D341Med (cell line): ENCODE measurements at places on chromosomes 4 and X.

GRCh38 chr4:40822420-40823166 lies 72.8 kb downstream of the NSUN7 start:
- no peak for DNase-seq

GRCh38 chr4:20529691-20530090 lies 170.6 kb upstream of the PACRGL start:
- no peak for DNase-seq

DNA sequence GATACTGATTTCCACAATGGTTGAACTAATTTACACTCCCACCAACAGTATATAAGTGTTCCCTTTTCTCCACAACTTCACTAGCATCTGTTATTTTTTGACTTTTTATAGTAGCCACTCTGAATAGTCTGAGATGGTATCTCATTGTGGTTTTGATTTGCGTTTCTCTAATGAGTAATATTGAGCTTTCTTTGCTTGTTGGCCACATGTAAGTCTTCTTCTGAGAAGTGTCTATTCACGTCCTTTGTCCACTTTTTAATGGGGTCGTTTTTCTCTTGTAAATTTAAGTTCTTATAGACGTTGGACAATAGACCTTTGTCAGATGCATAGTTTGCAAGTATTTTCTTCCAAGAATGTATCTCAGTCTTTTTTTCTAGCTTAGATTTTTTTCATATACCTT lies 10.0 kb downstream of the FBXW7 start:
- DNase-seq, result no peak

- no peak for DNase-seq
Observed at GRCh38 chr4:101981756-101982155, 191.2 kb downstream of the BANK1 start.

- DNase-seq, result no peak
Observed at GRCh38 chr4:15470128-15470475, 420 bp downstream of the CC2D2A start.

DNA sequence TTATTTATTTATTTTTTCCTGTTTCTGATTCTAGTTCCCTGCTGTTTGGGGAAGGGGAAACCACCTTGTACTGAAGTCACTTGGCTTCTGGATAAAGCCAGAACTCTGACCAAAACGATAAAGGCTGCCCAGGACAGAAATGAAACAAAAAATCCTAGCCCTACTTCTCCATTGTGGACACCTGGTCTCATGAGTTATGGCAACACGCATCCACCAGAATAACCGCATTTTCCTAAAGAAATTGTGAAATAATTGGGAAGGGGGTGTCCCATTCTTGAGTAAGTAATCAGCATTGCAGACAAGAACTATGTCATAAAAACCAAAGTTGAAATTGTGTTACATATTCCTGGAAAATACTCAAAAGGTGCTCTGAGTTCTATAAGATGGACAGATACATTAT lies 42.1 kb downstream of the SLC9A7 start:
- DNase-seq, result no peak

DNA sequence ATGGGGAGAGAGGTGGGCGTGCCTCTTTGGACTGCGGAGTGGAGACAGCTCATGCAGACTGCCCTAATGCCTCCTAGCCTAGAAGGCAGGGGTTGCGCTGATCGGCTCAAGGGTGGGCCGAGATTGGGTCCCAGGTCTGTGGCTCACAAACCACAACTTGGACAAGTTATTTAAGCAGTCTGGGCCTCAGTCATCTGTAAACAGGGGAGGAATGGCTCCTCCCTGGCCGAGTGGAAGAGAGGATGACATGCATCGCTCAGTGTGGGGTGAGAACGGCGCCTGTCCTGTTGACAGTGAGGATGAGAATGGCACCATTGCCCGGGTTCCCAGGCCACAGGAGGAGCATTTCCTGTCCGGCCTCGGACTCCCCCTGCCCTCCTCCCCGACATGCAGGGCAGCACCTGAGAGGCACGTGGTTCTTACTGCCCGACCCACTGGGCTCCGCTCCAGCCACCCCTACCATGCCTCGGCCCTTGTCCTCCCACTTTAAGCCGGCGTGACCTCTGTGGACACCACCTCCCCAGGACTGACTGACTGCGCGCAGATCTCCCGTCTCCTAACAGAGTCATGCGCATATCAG lies 40.3 kb upstream of the GRPEL1 start:
- no peak for DNase-seq

- DNase-seq, result no peak
Observed at GRCh38 chr4:83767067-83767466, 231.2 kb downstream of the GPAT3 start.

- no peak for DNase-seq
Observed at GRCh38 chr4:70714079-70714887, 7.5 kb upstream of the RUFY3 start.

DNA sequence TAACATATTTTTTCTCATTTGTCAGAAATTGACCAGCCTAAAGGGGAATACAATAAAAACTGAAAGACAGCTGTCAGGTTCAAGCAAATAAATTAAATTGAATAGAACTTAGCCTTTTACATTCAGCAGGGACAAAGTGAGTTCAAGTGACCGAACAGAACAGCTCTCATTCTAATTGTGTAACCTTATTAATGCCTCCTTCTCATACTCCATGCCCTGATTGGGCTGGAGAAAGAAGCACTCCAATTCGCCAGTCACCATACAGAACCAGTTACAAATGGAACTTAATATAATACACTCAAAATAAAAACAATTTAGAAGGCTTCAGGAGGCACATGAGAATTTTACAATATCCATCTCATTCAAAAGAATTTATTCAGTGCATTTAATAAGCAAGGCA lies 8.0 kb downstream of the PPP3CA start:
- no peak for DNase-seq

DNA sequence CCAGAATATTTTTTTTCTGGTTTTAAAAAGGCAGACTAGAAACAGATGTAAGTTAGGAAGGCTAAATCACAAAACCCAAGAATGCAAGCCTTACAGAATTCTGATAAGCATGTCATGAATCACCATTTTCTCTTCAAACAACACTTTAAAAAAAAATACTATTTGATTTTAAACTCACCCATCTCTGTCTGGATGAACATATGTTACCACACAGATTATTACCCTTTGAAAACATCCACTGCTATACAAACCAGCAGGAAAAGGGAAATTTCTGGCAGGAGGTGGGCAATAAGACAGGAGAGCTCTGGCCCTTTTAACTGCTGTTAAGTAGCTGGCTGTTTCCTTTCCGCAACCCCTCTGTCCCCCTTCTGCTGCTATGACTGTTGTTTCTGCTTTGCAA lies 317.7 kb upstream of the NOCT start:
- DNase-seq, result no peak

DNA sequence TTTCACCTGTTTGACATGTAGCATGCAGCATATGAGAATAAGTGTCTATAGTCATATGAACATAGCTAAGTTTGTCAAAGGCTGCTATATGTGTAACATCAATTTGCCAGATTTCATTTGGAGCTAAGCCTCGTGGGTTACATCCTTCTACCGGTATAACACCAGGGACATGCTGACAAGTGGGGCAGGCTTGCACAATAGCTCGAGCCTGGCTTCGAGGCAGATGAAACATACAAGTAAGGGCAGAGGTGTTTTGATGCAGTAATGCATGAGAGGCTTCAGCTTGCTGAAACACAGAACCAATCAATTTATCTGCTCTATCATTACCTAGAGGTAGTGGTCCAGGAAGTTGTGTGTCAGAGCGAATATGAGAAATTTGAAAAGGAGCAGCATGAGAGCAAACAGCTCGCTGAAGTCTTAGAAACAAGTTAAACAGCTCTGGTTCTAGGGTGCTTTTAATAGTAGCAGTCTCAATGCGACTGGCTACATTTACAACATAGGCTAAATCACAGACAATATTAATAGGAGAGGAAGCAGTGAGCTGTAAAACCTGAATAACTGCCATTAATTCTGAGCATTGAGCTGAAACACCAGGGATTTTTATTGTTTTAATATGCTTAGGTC lies 14.9 kb upstream of the UGDH start:
- DNase-seq, result no peak

- no peak for DNase-seq
Observed at GRCh38 chr4:89724716-89725115, 112.2 kb downstream of the SNCA start.

GRCh38 chr4:121336706-121337105 lies 44.1 kb downstream of the QRFPR start:
- DNase-seq, result no peak

GRCh38 chrX:153499876-153500275 lies 5.1 kb downstream of the BGN start:
- no peak for DNase-seq

DNA sequence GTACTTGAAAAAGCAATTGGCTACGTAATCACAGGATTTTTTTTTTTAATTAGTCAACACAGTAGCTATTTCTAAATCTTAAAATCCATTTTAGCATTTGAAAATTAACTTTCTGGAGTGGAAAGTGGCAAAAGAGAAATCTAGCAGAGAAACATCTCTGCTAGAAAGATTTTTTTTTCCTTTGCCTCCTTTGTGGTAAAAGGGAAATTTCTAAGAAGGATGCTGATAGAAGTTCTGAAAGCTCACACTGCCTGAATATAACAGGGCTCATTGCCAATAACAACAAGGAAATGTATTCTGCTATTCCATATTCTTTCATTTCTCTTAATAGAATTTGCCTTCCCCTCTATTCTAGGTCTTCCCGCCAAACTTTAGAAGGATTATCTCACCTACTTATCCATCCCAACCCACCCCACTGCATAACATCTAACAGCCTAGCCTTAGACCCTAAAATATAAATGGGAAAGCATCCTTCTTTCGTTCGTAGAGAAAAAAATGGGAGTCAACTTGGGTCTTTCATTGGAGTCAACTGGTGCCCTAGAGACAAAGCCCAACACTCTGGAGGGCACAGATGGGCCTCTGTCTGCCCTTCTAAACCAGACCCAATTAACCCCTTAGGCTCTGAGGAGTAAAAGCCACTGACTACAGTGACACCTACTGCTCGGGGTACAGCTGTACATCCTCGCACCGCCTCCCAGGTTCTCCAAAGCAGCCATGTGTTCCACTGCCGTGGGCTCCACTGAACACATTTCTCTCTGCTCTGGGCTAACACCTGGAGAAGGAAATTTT lies 103.9 kb downstream of the MAML3 start:
- DNase-seq, result peak; percentile 83

DNA sequence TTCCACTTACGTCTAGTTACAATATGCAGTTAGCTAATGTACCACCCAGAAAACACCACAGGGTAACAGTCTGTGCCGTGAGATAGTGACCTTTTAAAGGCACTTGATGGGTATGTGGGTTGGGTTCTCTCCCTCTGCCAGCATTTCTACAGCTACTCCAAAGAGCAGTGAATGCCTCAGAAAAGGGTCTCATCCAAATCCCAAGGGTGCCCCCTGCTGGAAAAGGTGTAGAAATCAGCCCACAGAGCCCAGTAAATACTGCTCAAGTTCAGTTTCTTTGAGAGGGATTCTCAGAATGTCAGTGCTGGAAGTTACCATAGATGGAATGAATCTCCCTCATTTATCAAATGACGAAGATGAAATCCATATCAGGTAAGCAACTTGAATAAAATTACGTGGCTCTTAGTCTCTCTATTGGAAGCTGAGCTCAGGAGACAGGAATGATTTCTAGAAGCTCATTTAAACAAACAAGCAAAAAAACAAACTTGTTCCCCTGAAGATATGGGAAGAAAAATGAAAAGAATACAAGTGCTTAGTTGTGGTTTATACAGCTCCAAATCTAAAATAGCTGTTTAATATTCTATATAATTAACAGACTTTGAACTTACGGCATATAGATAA lies 9.5 kb downstream of the RNF175 start:
- DNase-seq, result peak; percentile 74

DNA sequence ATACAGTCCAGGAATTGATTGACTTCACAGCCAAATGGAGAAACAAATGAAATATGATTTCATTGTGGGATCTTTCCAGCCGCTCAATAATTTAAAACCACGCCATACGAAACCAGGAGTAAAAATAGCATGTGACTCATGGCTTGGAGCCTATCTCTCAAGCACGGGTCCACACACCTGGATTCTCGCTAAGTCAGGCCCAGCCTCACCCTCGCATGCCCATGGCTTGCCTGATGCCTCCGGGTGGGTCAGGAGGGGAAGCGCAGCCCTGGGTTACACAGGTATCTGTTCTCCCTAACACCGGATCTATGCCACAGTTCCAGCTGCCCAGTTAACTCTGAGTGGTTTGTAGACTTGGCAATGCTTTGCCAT lies 5.6 kb upstream of the ABLIM2 start:
- no peak for DNase-seq

DNA sequence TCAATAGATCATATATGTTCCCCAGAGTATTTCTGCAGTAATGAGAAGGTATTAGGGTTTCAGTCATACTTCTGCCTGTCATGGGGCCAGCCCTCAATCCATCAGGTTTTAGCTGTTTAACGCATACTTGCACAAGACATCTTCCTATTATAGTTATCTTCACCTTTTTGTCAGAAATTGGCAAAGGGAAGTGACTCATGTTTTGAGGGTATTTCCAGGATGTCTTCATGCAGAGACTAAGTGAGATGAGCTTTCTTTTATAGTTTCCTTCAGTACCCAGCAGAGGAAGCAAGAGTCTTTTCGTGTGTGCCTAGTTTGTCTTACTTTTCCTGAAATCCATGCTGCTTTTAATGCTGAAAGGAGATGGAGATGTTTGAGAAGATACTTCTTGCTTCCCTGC lies 9.5 kb downstream of the CSTF2 start:
- no peak for DNase-seq

GRCh38 chrX:104564921-104565703 lies 887 bp upstream of the IL1RAPL2 start:
- DNase-seq, result no peak

- DNase-seq, result no peak
Observed at GRCh38 chr4:7139167-7139982, 53.0 kb upstream of the SORCS2 start.

DNA sequence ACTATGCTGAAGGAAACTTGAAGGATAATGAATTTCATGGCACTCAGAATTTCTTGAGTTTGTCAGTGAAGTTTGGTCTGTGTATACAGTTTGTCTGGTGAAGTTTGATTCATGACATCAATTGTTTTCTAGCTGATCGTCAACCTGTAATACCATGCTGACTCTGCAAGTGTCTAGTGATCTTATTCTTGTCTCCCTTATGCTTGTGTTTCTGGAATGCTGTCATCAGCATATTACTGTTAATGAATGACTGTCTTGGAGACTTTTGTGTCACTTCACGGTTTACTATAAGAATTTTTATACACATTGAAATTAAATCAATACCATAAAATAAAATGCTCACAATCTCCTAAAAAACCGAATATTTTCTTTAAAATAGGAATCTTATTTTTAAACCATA lies 779.0 kb downstream of the CCSER1 start:
- no peak for DNase-seq

GRCh38 chr4:24472161-24472510 lies 112.2 kb downstream of the DHX15 start:
- DNase-seq, result no peak

DNA sequence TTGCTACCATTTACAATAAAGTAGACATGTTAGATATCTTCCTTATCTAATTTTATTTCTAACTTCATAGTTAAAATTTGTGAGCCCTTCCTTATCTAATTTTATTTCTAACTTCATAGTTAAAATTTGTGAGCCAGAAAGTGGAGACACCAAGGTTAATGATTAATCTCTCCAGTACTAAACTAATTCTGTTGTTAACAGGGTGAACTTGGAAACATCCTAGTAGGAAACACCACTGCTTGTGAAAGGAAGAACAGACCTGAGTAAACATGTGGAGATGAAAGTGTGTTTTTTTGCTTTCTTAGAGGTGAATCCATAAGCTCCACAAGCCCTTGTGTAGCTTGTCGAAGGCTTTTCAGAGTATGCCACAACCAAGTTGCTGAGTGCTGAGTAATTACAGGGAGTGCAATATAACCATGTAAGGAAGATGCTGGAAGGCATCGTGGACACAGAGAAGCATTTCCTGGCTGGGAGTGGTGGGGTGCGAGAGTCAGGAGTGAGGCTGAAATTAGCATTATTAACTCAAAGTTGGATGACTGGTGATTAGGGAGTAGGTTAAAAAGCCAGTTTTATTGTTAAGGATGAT lies 118.6 kb upstream of the NEIL3 start:
- no peak for DNase-seq
